ENCODE measurements at places on chromosomes 5 and 9. TPM values are rescaled to one million over a fixed set of nuclear protein-coding genes. Genes with fewer than 3 reads are reported as not detected.

Gene FABP6
- 3.4 TPM for total RNA-seq

Gene MARCOL
- not detected for total RNA-seq

Gene BRINP1
- 0.13 TPM for total RNA-seq

DNA sequence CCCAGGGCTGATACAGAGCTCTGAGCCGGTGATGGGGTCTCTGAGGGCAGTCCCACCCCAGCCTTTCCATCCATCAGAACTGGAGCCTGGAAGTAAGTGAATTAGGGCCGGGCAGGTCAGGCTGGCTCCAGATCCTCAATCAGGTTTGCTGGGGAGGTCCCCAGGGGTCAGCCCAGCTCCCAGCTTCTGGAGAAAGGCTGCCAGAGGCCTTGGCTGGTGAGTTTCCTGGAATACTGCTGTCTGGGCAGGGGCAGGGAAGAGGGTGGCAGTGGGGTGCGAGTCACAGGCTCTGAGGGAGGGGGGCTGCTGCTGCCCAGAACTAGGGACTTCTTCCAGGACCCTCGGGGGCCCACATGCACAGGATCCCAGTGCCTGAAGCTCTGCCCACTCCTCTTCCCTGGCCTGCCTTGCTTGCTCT lies 200.6 kb upstream of the MVB12B start:
- no peak for DNase-seq

DNA sequence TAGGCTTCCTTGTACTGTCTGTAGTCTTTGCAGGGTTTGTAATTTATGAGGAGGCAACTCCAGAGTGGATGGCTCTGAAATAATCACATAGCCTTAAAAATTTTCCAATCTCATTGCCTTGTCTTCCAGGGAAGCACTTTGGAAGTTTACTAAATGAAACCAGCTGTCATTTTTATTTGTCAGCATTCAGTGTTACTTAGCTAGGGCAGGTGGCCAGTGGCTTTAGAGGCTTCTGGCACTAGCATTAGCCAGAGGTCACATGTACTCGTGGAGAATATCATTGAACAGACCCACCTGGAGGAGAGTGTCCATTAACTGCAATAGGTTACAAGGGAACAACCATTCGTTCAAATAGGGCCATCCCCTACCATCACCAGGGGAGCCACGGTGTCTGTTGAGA lies 160.3 kb upstream of the SLC28A3 start:
- DNase-seq, result no peak

DNA sequence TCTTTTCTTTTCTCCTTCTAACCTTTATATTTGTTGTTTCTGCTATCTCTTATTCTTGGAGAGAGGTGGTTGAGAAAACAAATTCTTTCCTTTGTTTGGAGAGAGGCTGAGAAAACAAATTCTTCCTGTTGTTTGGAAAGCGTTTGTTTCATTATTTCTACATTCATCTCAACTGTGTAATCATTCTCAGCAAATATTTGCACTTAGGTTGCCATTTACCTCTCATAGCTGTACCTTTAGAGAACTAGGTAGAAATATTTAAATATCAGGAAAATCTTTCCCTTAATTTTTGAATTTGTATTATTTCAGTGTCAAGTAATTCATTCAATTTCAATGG lies 1824.4 kb upstream of the CDH9 start:
- DNase-seq, result no peak

DNA sequence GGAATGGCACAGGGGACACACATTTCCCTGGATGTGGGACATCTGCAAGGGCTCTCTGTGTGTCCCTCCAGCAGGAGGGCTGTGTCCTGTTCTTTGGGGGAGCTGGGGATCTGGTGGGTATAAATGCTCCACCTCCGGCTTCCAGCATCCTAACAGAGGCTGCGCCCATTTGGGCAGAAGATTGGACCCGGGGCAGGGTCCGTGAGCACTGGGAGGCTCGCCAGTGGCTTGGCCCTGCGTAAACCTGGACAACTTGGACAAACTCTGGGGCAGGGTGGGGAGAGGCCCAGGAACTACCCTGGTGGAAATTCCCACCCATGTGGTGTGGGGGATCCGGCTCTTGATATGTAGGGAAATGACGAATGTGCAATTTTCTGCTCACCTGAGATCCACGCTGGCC lies 80.9 kb downstream of the GADD45G start:
- no peak for DNase-seq

GRCh38 chr5:107739661-107740060 lies 68.9 kb upstream of the EFNA5 start:
- no peak for DNase-seq

- DNase-seq, result no peak
Observed at GRCh38 chr5:68515514-68515913, 300.0 kb downstream of the PIK3R1 start.
